ENCODE measurements at places on chromosomes 2 and 18. TPM values are rescaled to one million over a fixed set of nuclear protein-coding genes. Genes with fewer than 3 reads are reported as not detected.
A peak's percentile ranks its signal among the peaks of the same experiment; 100 is the strongest.

DNA sequence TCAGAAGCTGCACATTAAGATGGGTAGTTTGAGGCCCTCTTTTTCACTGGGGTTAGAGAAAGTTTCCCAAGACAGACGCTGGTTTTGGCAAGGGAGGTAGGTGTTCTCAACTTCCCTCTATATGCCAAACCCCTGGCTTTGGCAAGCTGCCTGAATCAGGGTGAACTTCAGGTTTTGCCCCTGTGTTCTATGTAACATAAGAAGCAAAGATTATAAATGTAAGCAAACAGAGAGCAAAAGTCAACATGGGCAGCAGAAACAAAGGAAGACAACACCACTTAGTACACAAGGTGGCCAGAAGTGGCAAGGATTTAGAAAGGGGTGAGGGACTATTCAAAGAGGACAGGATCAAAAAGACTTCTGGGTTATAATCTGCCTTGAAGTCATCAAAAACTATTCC lies 70.5 kb upstream of the TFCP2L1 start:
- H3K4me3 ChIP-seq: no peak overlapping the region
- H3K4me1 ChIP-seq: no peaks in the 10 kb centered on the region
- H3K27ac ChIP-seq: no peak overlapping the region
- DNase-seq: no peak

DNA sequence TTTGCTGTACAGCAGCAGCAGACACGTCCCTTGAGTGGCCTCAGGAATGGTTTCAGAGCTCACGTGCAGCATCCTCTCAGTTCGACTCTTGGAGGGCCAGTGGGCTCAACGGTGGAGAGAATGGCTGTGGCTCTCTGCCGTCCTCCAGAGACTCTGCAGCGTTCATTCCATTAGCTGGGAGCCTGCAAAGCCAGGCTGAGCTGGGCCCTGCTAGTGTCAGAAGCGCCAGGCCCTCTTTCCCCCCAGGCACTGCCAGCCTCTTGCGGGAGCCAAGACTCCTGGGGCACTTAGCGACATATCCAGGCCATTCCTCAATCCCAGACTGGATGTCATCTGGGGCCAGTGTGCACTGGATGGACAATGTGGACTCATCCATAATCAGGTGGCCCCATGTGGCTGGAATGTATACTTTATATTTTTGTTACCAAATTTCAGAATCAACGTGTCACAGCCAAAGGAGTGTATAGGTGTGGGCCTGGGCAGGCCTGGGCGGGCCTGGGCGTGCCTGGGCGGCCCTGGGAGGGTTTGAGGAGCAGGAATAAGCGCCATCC lies 125.1 kb upstream of the EPAS1 start:
- no peak overlapping the region for H3K27ac ChIP-seq
- H3K4me3 ChIP-seq: no peak overlapping the region
- H3K27me3 ChIP-seq: no peaks in the 10 kb centered on the region
- H3K4me1 ChIP-seq: no peaks in the 10 kb centered on the region
- peak; percentile 47 for DNase-seq
- no peaks in the 10 kb centered on the region for H3K36me3 ChIP-seq

- H3K36me3 ChIP-seq: no peaks in the 10 kb centered on the region
- no peak overlapping the region for H3K27ac ChIP-seq
- H3K4me3 ChIP-seq: no peak overlapping the region
- no peaks in the 10 kb centered on the region for H3K27me3 ChIP-seq
- no peaks in the 10 kb centered on the region for H3K4me1 ChIP-seq
These were observed 92.5 kb downstream of the KCNF1 start for GRCh38 chr2:11004199-11004598.

DNA sequence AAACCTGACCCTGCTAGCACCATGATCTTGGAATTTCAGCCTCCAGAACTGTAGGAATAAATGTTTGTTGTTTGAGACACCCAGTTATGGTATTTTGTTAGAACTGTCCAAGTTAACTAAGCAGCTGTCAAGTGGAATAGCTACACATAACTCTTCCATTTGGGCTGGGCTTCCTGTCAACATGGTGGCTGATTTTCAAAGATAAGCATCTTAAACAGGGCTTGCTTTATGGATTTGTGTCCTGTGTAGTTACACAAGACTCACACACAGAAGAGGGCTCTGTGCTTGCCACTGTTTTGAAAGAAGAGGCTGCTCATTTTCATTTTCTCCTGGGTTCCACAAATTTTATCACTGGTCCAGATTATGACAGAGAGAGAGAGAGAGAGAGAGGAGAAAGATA lies 35.7 kb downstream of the GCG start:
- H3K4me3 ChIP-seq: no peak overlapping the region
- no peaks in the 10 kb centered on the region for H3K27me3 ChIP-seq
- H3K36me3 ChIP-seq: no peaks in the 10 kb centered on the region
- H3K27ac ChIP-seq: no peak overlapping the region
- DNase-seq: no peak

The SCN3A gene
- 1.3 TPM for polyA plus RNA-seq

GRCh38 chr2:47401789-47402554 lies 984 bp upstream of the MSH2 start:
- H3K36me3 ChIP-seq: peaks cover 4% of the 10 kb centered on the region
- no peaks in the 10 kb centered on the region for H3K27me3 ChIP-seq
- peaks cover 36% of the 10 kb centered on the region for H3K4me1 ChIP-seq
